ENCODE measurements at places on chromosomes 4 and X.

DNA sequence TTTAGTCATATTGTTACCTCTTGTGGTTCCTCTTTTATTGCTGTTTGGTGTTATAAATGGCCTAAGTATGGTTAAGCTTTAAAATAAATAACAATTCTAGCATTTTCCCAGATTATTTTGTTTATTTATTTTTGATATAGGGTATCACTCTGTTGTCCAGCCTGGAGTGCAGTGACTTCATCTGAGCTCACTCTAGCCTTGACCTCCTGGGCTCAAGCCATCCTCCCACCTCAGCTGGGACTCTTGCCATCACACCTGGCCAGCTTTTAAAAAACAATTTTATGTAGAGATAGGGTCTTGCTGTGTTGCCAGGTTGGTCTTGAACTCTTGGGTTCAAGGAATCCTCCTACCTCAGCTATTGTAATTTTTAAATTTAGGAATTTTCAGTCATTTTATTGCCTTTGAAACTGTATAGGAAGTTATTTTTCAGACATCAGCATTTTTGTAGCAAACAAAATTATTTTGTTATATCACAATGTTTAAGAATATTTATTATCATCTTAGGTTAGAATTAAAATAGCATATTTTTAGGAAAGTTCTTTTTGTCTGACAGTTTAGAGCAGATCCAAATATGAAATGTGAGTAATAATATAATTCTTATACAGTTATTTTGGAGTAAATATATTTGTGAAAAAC lies 66.3 kb upstream of the RHOH start:
- no peak for DNase-seq

DNA sequence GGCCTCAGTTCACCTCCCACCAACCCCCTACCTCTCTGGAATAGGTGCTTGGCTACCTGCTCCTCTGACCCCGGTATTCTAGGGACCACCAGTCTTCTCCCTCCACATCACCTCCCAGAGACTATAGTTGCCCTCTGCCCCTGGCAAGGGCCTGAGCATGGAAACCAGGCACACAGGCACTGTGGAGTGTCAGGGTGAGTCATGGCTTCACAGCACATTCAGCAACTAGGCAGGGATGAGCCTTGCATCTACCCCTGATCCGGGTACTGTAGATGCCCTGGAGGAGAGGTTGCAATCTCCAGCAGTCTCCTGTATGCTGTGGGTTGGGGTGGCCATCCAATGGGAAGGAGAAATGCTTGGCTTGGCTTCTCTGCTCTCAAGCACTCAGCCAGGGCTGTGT lies 472.7 kb downstream of the IDS start:
- no peak for DNase-seq

GRCh38 chrX:70960730-70961129 lies 29.8 kb upstream of the SLC7A3 start:
- DNase-seq: no peak

DNA sequence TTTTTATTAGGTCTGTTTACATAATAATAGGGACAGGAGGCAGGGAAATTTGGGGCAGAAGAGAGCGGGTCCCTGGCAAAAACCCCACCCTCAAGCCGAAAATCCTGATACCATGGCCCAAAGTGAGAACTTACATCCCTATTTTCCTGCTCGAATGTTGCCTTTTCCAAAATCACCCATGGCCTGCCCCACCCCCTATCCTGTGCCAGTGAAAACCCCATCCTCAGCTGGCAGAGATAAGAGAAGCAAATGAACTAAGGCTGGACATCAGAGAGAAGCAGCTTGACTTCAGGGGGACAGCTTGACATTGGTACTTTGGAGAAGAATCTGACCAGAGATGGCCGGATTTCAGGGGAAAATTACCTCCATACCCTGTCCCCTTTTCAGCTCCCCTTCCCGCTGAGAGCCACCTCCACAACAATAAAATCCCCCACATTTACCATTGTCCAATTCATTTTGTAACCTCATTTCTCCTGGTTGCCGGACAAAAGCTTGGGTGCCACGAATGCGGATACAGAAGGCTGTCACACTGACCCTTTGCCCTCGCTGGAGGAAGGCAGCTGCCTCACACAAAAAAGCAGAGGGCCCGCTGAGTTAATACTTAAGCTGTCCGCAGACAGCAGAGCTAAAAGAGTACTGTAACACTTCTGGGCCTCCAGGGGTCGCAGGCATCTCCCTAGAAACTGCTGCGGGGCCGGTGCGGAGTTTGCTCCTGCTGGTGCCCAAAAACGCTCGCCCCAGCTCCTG lies 196.2 kb downstream of the SNCA start:
- DNase-seq: no peak

- DNase-seq: no peak
Observed at GRCh38 chr4:165016971-165017370, 14.8 kb upstream of the TRIM60 start.
